ENCODE measurements at places on chromosomes 3 and 15. TPM values are rescaled to one million over a fixed set of nuclear protein-coding genes. Genes with fewer than 3 reads are reported as not detected.

The IL17RC gene
- 26.6 TPM for total RNA-seq

The SLC51B gene
- total RNA-seq, result not detected

The WWTR1 gene
- 30.7 TPM for total RNA-seq

The NCK1 gene
- total RNA-seq, result 61.9 TPM

The SLCO2A1 gene
- total RNA-seq, result 17.6 TPM

The CKMT1A gene
- total RNA-seq, result 63.2 TPM

The CLDN18 gene
- total RNA-seq, result not detected

The DAZL gene
- not detected for total RNA-seq

The KIF15 gene
- 7.3 TPM for total RNA-seq

The PIK3R4 gene
- 19.1 TPM for total RNA-seq

The NPAP1 gene
- total RNA-seq, result not detected

The SPINK8 gene
- total RNA-seq, result 1.6 TPM

The LTF gene
- 108 TPM for total RNA-seq

The LRRC31 gene
- total RNA-seq, result not detected

The UROC1 gene
- total RNA-seq, result not detected

The LRRC3B gene
- not detected for total RNA-seq

The P2RY1 gene
- total RNA-seq, result 20.5 TPM
